ENCODE measurements at places on chromosomes 2 and 18.

DNA sequence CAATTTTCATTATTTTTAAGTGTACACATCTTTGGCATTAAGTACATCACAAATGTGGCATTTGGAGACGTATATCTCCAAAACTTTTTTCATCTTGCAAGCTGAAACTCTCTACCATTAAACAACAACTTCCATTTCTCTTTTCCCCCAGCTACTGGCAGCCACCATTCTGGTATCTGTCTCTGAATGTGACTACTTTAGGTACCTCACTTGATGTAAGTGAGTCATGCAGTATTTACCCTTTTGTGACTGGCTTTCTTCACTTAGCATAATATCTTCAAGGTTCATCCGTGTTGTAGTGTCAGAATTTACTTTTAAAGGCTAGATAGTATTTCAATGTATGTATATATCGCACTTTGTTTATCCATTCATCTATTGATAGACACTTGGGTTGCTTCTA is 17.0 kb downstream of the BABAM2 start:
- no peak for DNase-seq

DNA sequence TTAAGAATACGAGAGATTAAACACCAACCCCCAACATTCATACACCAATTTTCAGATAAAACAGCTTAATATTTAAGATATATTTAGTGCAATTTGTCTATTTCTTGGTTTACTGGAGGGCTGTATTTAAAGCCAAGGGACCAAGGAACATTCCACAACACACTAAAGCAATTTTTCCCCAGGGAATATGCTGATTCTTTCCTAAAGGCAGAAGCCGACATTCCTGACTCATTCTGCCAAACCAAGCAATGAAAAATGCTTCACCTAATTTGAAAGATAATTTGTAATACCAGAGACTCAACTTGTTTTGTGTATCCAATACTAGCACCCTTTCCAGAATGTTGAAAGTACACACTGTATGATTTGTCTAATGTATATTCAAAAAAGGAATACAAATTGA is 1267.6 kb upstream of the PIK3C3 start:
- no peak for DNase-seq

GRCh38 chr2:206204710-206205109 is 45.0 kb downstream of the EEF1B2 start:
- no peak for DNase-seq

- no peak for DNase-seq
These were observed 45.4 kb downstream of the SLC16A14 start for GRCh38 chr2:230023313-230023712.

- DNase-seq: no peak
These were observed 162.1 kb downstream of the QPCT start for GRCh38 chr2:37506407-37507050.

- no peak for DNase-seq
These were observed 34.2 kb upstream of the GPC1 start for GRCh38 chr2:240401308-240401707.

DNA sequence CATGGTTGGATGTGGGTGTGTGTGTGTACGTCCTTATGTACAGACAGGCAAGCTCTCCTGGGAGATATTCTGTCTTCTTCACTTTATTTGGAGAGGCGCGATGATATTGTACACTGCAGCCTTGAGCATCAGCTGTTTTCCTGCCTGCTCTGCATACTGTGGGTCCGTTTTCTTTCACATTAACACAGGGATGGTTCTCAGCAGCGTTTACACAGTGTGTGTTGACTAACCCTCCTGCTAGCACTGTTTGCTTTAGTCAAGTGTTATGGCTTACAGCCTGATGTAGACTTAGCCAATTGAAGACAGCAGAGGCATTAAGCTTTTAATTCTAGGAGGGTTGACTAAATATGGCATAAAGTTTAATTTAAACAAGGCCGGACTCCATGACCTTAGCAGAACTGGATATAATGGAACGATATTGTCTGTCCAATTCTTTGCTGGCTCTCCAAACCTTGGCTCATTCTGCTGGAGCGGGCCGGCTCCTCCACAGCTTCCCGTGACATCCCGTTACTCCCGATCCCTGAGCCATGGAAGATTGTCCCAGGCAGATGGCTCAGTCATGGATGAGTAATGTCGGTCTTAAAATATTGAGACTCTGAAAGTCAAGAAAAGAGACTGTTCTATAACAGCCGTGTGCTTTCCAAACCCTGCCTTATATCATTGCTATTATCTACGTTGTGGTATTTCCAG is 134.7 kb downstream of the TPGS2 start:
- peak; percentile 50 for DNase-seq

DNA sequence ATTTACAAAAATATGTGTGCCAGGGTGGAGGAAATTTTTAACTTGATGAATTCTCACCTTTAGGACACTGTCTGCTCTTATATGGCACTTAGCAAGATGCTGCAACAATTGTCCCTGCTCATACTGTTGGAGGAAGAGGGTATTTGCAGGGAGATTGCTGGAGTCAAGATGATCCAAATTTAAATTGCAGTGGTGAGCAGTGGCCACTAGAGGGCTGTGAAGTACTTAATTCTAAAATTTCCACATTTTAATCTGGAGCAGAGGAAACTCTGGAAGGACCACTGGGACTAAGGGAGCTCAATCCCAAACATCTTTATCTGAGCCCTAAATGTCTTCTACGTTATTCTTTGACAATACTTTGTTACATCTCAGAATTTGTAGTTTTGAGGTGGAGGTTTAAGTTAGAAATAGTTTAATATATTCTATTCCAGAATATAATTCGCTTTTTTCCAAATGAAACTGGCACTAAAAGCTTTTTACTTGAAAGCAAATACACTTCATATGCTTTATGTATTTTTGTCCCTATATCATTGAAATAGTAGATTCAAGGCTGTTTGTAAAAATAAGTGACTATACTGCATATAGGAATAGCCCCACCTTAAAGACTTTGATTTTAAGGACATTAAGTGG is 33.0 kb upstream of the PTH2R start:
- DNase-seq: peak; percentile 33

GRCh38 chr2:16430846-16431245 is 234.8 kb downstream of the CYRIA start:
- DNase-seq: no peak

DNA sequence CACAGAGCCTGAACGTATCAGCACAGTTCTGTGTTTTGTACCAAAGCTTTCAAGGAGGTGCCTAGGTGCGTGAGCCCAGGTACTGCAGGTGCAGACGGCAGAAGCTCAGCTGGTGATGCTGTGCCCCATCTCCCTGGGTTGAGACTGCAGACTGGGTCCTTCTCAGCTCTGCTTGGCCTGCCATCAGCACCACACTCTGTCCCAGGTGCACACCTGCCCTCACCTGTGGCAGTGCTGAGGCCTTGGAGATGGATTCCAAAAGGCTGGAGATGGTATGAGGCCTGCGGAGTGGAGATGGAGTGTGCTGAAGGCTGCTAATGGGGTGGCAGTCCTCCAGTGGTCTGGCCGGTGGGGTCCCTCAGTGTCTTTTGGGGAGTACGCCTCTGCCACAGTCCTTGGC is 9.3 kb downstream of the LDLRAD4 start:
- DNase-seq: no peak

- no peak for DNase-seq
These were observed 100.3 kb downstream of the TTC32 start for GRCh38 chr2:19801367-19802080.

DNA sequence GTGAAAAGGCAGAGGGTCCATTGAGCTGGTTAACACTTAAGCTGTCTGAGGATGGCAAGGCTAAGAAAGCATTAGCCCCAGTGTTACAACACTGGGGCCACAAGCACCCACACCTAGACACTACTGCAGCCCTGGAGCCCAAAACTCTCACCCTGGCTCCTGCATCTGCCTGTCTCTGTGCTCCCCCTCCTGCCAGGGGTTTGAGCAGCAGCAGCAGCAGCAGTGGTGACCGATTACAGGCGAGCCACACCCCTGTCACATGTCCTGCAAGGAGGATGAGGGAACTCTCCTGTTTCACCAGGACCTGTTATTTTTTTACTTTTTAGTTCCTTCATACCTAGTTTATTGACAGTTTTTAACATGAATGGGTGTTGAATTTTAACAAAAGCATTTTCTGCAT is 326.7 kb upstream of the MAP2 start:
- no peak for DNase-seq

GRCh38 chr2:120762341-120763061 is 26.8 kb downstream of the GLI2 start:
- no peak for DNase-seq

DNA sequence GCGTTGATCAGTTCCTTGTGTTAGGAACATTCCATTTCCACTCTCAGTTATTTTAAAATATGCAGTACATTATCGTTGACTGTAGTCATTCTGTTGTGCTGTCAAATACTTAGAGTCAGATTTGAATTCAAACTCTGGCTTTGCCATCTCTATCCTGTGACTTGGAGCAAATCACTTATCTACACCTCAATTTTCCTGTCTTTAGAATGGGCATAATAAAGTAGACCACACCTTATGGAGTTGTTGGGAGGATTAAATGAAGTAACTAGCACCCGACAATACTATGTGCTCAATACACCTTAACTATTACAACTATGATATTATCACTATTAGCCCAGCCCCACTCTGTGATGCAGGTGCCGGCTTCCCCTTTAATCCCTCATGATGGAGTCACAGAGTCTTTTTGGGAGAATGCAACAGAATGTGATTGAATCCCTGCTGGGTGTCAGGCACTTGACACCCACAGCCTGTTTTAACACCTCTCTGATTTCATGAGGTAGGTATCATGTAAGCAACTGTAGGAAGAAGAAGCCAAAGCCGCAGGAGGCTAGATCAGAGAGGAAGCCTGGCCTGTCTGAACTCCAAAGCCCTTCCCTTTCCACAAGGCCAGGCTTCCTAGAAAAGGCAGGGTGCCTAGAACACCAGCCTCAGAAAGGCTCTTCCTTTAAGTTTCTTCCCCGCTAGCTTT is 308.4 kb downstream of the NAPG start:
- no peak for DNase-seq

- DNase-seq: peak; percentile 9
These were observed 311.0 kb downstream of the CBLN2 start for GRCh38 chr18:72233106-72233505.

- DNase-seq: no peak
These were observed 131.4 kb downstream of the KCNS3 start for GRCh38 chr2:18009891-18010290.

DNA sequence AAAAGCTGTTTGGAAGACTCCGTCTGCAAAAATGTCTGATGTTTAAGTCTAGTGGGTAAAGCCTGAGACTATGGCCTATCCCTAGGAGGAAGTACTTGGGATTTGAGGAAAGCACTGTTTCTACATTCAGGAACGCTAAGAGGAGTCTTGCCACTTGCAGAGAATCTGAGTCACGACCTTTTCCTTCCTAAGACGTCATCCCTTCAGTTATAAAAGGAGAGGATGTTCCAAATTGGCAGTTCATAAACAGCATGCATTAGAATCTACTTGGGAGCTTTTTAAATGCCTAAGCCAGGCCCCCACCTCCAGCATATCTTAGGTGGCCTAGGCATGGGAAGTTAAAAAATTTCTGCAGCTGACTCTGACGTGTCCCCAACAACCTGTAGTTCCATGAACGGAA is 125.9 kb downstream of the TTC32 start:
- DNase-seq: no peak

GRCh38 chr18:58781627-58782194 is 83.0 kb upstream of the ZNF532 start:
- peak; percentile 47 for DNase-seq

GRCh38 chr18:60549338-60549960 is 176.9 kb upstream of the MC4R start:
- DNase-seq: peak; percentile 73

GRCh38 chr2:219557791-219558785 is 13.3 kb downstream of the OBSL1 start:
- no peak for DNase-seq

- DNase-seq: no peak
These were observed 111.3 kb downstream of the DOCK10 start for GRCh38 chr2:224930990-224931389.

GRCh38 chr2:236351966-236352525 is 87.8 kb upstream of the ASB18 start:
- DNase-seq: no peak

Data from NCI-H1930 (cell line).